ENCODE measurements at places on chromosomes 6 and 20.

GRCh38 chr6:20952699-20953474 lies 418.6 kb downstream of the CDKAL1 start:
- no peak for DNase-seq

DNA sequence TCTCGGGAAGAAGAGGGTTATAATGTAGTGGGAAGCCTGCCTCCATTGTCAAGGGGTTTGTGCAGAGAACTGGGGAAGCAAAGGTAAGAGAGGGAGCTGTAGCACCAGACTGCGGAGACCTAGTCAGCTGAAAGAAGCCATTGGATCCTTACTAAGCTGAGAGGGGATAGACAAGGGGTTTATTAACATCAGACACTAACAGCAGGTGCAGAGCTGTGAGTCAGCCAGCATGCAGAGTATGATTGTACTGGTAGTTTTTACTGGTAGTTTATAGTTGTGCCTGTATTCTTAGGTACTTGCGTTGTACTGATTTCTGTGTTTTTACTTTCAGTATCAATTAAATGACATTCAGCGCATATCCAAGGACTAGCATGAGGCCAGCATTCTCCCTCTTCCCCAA lies 17.8 kb upstream of the COL19A1 start:
- DNase-seq = no peak

DNA sequence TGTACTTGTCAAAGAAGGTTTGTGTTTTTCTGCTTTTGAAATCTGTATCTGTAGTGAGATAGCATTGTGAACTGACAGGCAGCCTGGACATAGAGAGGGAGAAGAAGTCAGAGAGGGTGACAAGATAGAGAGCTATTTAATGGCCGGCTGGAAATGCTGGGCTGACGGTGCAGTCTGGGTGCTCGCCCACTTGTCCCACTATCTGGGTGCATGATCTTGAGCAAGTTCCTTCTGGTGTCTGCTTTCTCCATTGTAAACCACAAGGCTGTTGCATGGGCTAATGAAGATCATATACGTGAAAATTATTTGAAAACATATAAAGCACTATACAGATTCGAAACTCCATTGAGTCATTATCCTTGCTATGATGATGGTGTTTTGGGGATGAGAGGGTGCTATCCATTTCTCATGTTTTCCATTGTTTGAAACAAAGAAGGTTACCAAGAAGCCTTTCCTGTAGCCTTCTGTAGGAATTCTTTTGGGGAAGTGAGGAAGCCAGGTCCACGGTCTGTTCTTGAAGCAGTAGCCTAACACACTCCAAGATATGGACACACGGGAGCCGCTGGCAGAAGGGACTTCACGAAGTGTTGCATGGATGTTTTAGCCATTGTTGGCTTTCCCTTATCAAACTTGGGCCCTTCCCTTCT lies 18.4 kb downstream of the CD83 start:
- peak; percentile 72 for DNase-seq

DNA sequence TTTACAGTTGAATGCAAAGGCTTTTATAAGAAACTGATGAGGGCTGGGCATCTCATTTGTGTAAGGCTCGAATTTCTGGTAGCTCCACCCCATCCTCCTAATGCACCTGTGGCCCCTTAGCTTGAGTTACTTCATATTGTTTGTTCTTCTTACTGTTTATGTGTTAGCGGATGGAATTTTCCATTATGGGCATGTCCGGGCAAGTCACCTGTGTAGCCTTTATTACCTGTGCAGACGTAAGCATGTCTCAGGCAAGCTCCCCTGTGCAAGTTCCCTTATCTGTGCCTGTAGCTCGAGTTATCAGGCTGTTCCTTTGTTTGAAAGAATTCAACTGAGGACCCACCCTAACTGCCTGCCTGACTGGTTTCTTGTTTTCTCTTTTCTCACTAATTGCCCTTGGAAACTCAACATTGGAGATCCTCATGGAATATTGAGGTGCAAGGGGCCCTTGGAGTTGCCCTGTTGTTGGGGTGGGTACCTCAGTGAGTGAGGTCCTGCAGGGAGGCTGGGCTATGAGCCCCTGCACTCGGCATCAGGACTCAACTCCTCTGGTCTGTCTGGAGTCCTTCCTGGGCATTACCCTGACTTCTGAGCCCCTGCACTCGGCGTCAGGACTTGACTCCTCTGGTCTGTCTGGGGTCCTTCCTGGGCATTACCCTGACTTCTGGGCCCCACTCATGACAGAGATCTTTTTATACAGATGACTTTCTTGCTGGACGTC lies 207.9 kb upstream of the SULF2 start:
- DNase-seq = no peak

GRCh38 chr20:8018958-8019245 lies 659 bp downstream of the TMX4 start:
- DNase-seq = peak; percentile 84

GRCh38 chr20:55488593-55488992 lies 516.7 kb downstream of the CBLN4 start:
- no peak for DNase-seq

DNA sequence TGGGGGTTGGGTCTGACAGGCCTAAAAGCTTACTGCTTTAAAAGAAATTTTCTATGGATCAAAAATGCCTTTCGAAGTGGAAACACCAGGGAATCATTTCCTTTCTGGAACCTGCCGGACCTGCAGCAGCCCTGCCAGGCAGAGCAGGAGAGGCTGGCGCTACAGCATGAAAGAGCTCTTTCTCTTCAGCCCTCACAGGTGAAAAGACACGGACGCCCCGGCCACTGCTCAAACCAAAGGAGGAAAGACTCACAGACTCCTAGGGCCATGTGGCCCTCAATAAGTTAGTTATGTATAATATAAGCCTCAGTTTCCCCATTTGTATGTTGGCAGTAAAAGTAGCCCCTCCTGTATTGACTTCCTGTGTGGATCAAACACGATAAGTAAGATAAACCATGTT lies 8.3 kb downstream of the SCML4 start:
- no peak for DNase-seq

GRCh38 chr20:33554914-33555420 lies 65.1 kb downstream of the CBFA2T2 start:
- DNase-seq = peak; percentile 94

GRCh38 chr6:35856250-35856649 lies 51.1 kb downstream of the LHFPL5 start:
- no peak for DNase-seq

GRCh38 chr6:55822815-55823214 lies 52.6 kb downstream of the BMP5 start:
- DNase-seq = no peak

GRCh38 chr6:27752038-27752885 lies 159.9 kb downstream of the OR2B2 start:
- peak; percentile 95 for DNase-seq

DNA sequence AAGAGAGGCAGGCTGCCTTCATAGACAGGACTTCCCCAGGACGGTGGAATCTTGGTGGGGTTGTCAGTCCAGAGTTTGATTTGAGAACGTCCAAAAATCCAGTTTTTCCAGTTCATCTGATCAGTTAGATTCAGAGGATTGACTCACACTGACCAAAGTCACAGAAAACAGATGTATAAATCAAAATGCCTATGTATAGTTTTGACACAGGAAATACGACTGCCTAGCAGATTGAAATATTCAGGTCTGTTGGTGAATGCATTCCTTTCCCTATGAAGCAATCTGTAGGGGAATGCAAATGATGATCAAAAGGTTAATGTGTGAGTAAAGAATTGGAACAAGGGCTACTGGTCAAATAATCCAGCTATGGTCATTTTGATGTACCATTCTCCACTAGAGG lies 29.7 kb upstream of the GFOD1 start:
- no peak for DNase-seq

DNA sequence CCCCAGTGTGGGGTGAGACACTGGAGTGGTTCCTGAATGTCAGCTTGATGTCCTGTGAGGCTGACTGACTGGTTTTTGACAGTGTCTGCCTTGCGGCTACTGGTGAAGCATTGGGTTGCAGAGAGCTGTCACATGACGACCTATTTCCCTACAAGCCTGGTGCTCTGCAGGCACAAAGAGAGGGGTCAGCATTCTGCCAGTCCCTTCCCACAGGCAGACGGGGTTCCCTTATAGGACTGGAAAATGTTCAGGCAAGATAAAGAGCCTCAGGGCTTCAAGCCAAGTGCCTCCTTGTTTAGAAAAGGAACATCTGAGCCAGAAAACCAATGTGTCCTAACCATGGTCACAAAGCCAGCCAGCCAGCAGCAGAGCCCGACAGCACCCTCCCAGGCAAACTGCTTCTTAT lies 11.0 kb downstream of the LY86 start:
- DNase-seq = no peak

GRCh38 chr6:56757588-56757984 lies 114.9 kb upstream of the DST start:
- DNase-seq = peak; percentile 70

GRCh38 chr6:36610041-36610955 lies 16.1 kb downstream of the SRSF3 start:
- no peak for DNase-seq

DNA sequence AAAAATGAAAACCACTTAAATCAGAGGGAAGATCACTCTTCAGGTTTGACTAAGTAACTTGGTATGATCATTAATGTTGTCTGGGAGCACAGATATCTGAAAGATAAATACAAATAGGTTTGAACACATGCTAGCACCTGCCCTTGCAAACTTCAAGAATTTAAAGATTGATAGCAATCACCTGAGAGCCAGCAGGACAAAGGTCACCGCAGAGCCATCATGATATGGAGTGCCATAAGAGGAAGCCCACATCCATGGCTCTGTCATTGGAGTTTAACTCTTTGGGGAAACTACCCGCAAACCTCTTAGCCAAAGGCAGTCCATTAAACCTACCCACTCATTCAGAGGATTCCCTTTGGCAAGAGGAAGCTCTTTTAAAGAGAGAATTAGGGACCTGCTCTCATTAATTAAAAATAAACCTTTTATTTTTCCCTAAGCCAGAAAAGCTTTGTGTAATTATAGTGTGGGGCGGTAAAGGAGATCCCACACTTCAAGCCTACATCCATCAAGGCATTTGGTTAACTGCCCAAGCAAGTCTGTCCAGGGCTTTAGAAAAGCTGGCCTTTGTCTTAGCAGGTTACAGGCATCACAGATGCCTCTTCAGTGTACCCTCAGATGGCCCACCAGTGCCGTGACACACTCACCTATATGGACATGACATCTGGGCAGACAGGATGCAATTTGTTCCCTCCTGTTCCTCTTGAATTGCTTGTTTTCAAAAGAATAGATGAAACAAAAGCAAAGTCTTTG lies 73.0 kb downstream of the SASH1 start:
- no peak for DNase-seq

GRCh38 chr20:14335052-14335451 lies 2.4 kb downstream of the FLRT3 start:
- DNase-seq = no peak

DNA sequence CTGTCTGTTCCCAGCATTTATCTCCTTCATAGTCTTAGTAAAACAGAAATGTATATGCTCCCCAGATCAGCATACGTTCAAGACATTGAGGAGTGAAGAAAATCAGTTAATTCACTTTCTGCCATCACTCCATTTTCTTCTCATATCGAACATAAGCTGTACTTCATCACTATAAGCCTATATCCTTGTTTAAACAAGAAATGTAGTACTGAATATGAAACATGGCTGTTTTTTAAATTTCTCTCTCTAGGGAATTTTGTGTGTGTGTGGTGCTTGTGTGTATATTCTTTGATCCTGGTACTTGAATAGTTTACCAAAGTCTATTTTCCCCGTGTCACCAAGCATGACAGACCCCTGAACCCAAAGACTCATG lies 107.1 kb downstream of the HFE start:
- DNase-seq = no peak

DNA sequence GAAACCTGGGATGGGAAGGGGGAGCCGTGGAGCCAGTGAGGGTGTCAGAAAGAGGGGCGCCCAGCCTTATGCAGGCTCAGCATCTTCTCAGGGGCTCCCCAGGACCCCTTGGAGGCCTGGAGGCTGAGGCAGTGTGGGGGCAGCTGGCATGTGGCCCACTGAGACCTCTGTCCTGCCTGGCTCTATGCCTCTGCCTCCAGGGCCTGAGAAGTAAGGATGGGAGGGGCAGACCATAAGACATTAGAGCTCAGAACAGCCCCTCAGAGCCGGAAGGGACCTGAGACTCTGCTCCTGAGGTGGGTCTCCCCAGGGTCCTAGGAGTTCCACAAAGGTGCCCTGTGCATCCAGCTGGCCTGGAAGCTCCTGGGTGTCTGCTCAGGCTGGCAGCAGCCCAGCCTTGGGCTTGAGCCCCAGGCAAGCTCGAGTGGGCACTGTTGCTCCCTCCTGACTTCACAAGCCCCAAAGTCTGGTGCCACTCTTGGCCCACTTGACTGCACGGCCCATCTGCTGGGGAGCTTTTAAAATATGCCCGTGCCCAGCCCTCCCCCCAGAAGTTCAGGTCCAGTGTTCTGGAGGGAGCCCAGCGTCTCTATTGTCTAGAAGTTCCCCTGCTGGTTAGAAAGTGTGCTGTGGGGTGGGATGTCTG lies 126.8 kb downstream of the GRM4 start:
- DNase-seq = no peak

- DNase-seq = no peak
Measured at GRCh38 chr6:129623008-129623732, 86.8 kb downstream of the ARHGAP18 start.

GRCh38 chr20:63830841-63831588 lies at the start of gene ZBTB46:
ZBTB46 (minus strand) TSS chr20:63831264; CDS start chr20:63790757, 40,507 bp downstream.
- peak; percentile 19 for DNase-seq

- DNase-seq = peak; percentile 55
Measured at GRCh38 chr6:15464211-15464725, 198.6 kb downstream of the DTNBP1 start.

DNA sequence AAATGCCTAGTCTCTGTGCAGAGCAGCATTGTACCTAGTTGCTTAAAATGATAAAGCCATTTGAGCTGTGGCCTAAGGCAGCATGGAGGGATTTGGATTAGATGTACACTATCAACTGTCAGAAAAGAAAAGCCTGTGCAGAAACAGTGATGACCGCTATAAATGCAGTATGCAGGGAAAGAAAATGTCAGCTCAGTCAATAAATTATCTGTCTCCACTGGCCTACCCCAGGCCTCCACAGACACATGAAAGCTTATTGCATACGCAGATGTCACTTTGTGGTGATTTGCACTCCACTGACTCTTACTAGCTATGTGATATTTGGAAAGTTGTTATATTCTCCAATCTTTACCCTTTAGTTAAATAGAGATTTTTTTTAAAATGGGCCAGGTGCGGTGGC lies 221.9 kb upstream of the OPRM1 start:
- DNase-seq = no peak

DNA sequence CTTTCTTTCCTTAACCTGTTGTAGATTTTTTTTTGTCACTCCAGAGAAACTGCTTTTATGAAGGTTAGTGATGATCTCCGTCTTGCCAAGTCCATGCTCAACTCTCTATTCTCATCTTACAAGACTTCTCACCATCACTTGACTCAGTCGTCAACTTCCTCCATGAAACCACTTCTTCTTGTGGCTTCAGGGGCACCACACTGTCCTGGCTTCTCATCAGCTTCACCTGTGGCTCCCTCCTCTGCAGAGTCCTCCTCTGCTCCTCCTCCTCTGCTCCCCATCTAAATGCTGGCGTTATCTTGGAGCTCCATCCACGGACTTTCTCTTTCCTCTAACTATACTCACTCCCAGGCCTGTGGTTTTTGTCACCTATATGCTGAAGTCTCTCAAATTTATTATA lies 187.5 kb downstream of the BACH2 start:
- no peak for DNase-seq
